ENCODE measurements at places on chromosomes 13 and 19.

- no peak for DNase-seq
These were observed 13.2 kb upstream of the EID2 start for GRCh38 chr19:39553082-39553652.

DNA sequence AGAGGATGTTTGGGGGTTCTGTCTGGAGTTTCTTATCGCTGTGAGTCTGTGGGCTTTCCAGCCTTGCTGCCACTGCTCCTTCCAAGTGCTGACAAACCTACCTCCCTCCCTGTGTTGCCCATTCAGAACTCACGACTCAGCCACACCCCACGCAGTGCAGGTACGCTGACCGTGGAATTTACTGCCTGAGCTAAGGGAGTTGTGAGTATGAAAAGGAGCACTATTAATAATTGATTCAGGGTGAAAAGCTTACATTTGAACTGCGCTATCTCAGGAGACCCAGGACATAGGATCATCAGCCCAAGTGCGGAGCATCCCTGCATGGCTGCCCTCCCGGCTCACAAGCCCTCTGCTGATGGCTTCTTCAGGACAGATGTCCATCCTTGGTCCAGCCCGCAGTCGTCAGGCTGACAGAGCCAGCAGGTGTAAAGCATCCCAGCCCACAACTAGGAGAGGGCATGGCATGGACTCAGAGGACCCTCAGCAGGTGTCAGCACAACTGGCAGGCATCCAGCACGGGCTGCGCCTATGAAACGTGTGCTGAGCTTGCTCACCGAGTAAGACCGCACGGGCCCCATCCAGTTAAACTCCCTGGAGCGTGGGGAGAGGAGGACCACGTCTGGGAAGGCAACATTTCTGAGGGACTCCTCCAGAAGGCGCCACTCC, 244.0 kb downstream of the COL4A1 start:
- DNase-seq = no peak

DNA sequence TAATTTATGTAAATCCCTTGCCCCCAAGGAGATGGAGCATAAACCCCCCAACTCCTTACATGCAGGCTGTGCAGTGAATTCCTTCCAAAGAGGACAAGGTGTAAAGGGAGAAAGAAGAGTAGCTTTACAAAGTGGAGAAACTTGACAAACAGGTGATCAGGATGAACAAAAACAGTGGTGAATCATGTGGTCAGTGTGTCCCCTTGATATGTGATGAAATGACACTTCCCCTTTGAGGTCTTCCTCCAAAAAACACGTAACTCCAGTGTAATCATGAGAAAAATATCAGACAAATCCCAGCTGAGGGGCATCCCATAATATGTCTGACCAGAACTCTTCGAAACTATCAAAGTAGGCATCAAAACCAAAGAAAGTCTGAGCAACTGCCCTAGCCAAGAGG, 29.5 kb upstream of the AKT2 start:
- no peak for DNase-seq

GRCh38 chr13:113207890-113208420, 514 bp downstream of the PCID2 start:
- no peak for DNase-seq

- DNase-seq = no peak
These were observed 19.0 kb downstream of the NLRP7 start for GRCh38 chr19:54928299-54928698.

- no peak for DNase-seq
These were observed 73.0 kb downstream of the MAP4K1 start for GRCh38 chr19:38544569-38545315.
